ENCODE measurements at places on chromosomes 1 and 21.

- DNase-seq, result peak; percentile 45
These were observed 1.0 kb downstream of the ANGEL2 start for GRCh38 chr1:213014642-213015041.

DNA sequence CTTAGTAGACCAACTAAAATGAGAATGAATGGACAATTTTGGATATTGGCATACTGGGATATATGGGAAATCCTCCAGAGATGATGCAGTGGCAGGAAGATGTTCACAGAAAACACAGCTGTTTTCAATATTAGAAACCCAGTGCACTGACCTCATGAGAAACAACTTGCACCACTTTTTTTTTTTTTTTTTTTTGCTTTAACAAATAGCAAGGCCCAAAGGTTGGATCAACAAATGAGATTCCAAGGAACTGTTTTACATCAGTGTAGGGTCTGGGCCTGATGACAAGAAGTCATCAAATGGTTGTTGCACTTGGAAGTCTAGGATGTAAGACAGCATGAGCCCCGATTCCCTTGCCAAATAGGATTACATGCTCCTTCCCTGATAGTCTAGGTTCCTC lies 110.7 kb downstream of the SLC25A24 start:
- DNase-seq, result no peak

- peak; percentile 78 for DNase-seq
These were observed 117.2 kb upstream of the JUN start for GRCh38 chr1:58901008-58901407.

GRCh38 chr1:9251501-9251900 lies 16.9 kb downstream of the H6PD start:
- no peak for DNase-seq

DNA sequence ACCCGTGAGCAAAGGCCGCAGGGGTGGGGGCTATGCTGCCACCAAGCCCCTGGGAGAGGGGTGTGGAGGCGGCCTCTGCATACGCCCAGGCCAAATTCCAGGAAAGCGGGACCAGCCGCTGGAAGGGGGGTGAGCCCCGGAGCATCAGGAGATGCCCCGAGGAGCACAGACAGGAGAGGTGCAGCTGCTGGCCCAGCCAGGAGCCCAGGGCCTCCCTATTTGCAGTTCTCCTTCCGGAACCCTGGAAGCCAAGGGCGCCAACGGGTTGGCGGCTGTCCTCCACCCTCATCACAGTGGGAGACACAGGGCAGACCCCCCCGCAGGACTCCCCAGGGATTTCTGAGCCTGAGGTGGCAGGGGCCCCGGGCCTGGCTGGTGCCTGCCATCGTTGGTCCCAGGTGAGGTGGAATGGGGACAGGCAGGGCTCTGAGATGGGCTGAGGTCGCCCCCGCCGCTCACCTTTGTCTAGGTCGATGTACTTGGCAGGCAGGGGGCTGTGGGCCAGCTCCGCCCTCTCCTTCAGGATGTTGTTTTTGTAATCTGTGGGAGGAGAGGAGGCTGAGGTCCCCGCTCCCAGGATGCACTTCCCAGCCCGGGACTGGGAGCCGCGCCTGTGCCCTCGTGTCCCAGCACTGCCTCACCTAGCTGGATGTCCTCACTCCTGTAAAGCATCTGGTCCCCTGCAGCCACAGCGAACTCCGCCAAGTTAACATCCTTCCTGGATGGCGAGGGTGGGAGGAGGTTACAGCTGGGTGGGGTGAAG lies 4.4 kb upstream of the DVL1 start:
- DNase-seq, result peak; percentile 24

- no peak for DNase-seq
These were observed 56.1 kb downstream of the SKI start for GRCh38 chr1:2283991-2284895.

- no peak for DNase-seq
These were observed 29.2 kb upstream of the LRRC3 start for GRCh38 chr21:44425895-44426662.

DNA sequence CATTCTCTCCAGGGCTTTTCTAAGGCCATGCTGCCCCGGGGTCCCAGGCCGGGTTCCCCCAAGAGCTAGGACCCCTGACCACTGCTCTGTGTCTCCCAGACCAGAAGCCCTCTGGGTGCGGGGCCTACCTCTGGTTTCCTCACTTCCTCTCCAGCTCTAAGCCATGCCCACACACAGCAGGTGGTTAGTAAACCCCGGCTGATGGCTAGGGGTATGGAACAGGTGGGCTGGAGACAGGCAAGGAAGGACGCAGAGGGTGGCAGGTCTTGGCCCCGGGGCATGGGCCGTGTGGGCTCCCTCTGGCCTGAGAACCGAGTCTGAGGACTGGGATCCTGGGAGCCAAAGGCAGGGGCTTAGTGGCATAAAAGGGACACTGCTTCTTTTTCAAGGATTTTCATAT lies 15.9 kb upstream of the PLCH2 start:
- DNase-seq, result peak; percentile 39
